Central memory CD4-positive, alpha-beta T cell (primary cell): ENCODE measurements at places on chromosomes 2 and 18.
A peak's percentile ranks its signal among the peaks of the same experiment; 100 is the strongest.

DNA sequence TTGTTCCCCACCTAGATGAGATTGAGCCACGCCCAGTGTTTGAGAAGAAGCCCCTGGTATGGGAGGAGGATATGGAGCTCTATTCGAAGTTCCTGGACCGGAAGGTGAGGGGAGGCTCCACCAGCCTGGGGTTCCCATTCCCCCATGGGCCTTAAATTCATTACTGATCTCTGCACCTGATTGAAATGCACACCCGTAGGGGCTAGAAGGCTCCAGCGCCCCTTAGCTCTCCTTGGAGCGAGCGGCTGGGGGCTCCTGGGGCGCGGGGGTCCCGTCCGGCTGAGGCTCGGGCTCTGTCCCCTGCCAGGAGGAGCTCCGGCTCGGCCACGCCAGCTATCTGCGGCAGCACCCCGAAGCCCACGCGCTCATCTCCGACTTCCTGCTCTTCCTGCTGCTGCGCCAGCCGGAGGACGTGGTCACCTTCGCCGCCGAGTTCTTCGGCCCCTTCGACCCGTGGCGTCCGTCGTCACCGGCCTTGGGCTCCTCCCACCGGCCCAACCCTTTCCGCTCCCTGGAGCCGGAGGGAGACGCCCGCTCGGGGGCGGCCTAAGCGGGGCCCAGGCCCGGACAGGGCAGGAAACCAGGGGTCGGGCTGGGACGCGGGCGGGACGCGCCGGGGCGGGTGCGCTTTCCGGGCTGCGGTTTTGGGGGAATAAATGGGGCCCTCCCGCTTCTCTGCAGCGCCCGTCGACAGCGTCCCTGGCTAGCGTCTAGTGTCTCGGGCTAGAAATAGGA lies 10.9 kb downstream of the CATIP start:
- DNase-seq = peak; percentile 74

GRCh38 chr2:60535685-60536312 lies 17.7 kb downstream of the BCL11A start:
- DNase-seq = no peak

DNA sequence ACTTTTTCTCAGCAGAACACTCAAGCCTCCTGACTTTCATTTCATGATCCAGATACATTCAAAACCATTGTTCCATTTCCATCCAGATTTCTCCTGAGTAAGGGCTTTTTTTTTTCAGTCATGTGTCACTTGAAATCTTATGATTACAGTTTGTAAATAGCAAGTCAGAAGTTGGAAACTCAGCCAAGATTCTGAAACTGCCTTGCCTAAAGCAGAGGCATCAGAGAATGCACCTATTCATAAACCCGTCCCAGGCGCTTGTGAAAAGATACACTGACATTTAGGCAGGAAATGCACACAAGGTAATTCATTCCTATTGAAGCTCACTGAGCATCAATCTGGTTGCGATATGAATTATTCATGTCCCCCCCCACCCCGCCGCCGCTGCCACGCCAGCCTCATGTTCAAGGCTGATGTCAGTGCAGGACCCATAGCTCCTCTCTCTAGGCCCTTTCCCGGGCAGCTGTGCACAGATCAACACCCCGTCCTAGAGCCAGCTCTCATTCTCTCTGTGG lies 30.4 kb upstream of the MGAT4A start:
- peak; percentile 53 for DNase-seq

DNA sequence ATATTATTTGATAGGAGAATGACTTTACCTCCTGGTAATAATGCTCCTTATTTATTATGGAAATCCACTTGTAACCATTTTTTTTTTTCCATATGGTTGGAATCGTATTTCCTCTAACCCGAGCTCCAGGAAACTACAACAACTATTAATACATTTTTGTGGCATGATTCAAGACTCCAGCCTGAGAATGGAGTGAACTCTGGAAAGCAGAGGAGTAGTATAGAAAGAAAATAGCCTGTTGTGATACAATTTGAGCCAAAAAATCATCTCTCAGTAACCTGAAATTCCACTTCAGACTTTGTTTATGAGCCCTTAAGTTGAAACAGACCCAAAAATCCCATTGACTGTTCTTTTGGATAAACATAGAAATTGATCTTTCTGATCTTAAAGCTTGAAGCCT lies 921.1 kb downstream of the SOCS6 start:
- no peak for DNase-seq

- DNase-seq = no peak
Observed at GRCh38 chr2:118309257-118309945, 221.1 kb downstream of the INSIG2 start.

DNA sequence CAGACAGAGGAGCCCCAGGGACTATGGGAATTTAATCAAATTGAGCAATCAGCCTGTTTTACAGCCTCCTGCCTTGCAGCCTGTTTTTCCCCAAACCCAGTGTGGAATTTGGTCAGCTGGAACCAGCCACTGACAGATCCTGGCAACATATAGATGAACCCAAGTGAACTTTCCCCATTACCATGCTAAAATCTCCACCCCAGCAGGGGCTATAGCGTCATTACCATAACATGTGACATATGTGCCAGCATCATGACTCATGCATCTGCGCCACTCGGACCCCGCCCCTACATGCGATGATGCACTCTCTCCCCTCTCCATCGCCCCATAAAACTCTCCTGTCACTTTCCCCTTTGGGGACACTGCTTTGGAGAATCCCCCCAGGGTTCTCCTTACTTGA lies 17.3 kb upstream of the FEZ2 start:
- DNase-seq = no peak

- no peak for DNase-seq
Observed at GRCh38 chr2:113901943-113902342, 12.1 kb downstream of the ACTR3 start.

- no peak for DNase-seq
Observed at GRCh38 chr2:158305501-158305900, 151.1 kb downstream of the CCDC148 start.

- DNase-seq = no peak
Observed at GRCh38 chr2:230179907-230180306, 39.9 kb downstream of the SP110 start.

DNA sequence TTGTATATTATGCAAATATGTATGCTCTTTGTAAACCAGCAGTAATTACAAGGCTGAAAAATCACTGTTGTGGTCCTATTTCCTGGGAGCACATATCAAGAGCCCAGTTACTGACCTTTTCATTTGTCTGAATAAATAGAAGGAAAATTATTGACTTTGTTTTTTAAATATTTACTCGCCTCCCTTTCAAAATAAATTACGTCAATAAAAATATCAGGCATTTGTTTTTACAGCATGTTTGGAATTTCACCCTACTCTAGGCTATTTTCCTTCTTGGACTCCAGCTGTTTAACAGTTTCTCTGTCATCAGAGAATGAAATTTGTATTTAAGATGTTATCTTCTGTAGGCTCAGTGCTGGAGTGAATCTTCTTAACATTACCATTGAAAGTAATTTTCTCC lies 59.9 kb upstream of the LRATD1 start:
- DNase-seq = no peak

DNA sequence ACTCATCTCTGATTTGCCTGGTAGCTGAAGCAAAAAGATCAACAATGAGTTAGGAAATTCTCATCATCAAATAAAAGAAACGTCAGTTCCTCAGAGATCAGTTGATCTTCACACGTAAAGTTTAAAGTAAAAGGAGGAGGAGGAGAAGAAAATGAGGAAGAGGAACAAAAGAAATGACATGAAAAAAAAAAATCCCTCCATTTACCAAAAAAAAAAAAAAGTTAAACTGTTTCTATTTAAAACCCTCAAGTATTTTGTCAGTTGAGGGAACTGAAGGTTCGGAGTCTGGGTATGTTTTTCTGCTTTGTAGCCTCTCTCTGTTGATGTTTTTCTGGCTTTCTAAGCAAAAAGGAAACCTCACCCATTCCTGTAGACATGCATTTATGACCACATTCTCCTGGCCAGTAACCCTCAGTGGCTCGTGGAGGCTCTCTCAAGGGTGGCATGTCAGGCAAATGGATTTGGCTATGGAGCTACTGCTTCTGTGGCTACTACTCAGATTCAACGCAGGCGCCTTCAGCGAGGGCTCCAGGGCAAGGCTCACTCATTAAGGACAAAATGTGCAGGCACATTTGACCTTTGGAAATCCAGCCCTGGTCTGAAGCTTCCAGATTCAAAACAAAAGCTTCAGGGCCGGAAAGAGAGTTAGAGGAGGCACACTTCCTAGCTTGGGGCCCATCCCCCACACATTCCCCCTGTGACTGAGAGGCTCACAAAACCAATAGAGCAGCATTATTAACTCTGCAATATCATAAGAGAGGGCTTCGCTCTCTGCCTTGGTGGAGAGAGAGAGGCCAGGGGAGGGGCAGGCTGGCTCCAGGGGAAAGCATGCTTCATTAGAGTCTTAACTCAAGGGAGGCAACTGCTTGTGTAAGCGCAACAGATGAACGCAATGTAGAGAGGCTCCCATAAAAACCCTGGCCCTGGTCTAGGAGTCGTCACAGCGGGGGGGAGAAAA lies 22.3 kb downstream of the KLF7 start:
- DNase-seq = peak; percentile 80

DNA sequence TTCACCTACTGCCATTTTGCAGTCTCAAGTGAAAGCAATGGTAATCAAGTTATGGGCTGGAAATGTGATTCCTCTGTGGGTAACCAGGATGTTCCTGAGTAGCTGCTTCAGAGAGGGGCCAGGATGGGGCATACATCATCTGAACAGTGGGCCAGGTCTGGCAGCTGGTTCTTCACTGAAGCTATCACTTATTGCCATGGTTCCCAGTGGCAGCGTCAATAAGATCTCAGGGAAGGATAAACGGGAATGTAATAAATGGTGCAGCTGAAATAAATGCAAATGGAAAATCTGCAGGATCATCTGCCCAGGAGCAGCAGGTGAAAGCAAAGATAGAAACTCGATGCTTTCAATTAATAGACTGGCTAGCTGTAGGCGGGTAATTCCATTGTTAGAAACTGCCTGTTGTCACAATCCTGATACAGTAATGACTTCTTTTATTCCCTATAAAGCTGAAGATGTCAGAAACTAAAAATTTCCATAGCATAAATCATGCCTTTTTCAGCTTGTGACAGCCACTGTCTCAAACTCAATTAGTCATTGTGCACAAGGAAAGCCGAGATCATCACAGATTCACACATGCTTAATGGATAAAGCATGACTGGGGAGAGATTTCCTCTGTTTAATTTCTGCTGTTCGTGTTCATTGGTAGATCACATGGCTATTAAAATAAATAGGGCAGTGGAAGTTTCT lies 56.2 kb upstream of the CCDC85A start:
- no peak for DNase-seq

DNA sequence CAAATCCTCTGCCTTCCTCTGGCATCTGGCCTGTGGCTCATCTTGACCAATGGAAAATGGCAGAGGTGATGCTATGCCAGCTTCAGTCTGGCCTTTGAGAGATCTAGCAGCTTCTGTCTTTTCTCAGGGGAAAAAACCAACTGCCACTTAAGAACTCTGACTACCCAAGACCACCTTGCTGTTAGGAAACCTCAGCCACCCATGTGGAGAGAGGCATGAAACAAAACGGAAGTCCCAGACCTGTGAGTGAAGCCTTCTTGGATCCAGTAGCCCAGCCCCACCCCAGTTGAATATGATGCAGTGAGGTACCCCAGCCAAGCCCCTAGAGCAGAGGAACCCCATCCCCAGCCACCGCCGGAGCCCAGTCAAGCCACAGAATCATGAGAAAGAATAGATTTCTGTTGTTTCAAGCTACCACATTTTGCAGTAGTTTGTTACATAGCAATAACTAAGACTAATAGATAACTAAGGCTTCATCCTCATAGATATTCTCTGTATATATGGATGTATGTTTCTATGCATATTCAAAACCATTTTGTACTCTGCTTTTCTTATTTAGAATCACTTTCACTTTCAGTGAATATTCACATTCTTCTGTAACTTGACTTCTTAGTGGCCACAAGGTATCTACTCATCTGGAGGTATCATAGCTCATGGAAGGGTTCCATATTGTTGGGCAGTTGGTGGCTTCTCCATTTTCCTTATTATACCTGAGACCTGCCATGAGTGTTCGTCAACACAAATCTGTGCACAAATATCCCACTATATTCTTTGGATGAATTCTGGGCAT lies 142.1 kb downstream of the FBXO15 start:
- no peak for DNase-seq

DNA sequence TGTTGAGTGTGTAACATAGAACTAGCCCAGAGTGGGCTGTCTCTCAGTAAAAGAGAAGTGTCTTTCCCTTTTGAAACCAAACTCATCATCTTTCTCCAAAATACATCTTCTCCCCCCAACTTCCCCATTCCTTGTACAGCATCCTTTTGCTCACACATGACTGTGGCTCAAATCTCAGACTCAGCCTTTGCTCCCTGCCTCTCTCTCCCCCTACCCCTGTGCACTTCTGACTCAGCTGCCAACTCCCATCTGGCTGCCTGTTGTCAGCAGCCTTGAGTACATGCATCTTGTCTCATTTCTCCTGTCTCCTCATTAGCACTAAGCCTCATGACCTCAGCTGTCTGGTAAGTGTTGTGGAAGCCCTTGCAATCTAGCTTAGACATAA lies 18.1 kb upstream of the MGAT4A start:
- DNase-seq = no peak

GRCh38 chr18:22066083-22066485 lies 103.3 kb upstream of the GATA6 start:
- no peak for DNase-seq

GRCh38 chr2:158723921-158724802 lies 71.0 kb upstream of the DAPL1 start:
- DNase-seq = no peak

DNA sequence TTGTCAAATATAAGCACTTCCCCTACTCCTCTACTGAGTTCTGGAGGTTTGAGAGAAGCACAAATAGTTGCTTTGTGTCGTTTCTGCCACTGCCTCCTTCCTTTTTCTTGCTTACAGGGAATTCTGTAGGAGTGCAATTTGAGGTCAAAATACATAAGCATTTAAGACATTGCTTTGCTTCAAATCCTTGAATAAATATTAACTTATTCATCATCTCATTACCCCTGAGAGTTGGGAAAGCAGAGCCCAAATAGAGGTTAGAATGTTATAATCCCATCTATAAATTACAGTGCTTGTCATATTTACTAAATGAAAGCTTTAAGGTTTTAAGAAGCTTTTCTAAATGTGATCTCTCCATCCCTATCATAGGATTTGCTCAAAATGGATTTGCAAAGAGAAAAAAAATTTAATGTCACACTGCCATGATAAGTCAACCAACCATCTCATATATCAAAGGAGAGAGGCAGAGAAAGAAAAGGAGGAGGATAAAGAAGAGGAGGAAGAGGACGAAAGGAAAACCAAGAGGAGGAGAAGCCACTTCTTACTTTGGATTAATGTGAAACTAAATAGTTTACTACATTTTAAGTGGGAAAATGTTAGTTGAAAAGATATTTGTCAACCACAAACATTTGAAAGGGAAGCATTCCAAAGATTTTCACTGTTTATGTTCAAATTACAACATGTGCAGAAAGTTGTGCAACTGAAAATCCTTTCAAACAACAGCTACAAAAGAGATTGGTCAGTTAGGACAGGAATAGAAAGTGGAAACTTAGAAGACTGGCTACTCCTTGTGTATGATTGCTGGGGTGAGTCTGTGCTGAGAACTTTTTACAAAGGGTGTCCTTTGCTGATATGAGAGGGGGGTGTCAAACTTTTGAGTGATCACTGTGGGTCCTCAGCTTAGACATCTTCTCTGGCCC lies 277.3 kb upstream of the FN1 start:
- no peak for DNase-seq
